ENCODE measurements at places on chromosomes 5 and 9.

DNA sequence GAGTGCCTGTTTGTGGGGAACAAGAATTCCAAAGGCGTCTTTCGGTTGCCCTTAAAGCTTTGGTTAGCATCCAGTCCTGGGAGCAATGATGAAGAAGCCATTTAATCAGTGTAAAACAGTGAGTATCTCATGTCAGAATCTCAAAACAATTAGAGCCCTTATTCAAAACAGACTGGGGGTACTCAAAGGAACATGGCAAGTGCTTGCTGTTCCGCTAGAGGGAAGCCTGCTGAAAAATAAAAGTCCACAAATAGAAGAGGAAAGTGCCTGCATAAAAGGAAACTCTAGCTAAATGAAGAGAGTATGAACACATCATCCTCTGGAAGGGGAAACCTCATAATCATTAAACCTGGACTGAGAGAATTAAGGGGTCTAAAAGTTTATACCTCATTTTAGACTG is 26.4 kb downstream of the FBXL7 start:
- DNase-seq: no peak

DNA sequence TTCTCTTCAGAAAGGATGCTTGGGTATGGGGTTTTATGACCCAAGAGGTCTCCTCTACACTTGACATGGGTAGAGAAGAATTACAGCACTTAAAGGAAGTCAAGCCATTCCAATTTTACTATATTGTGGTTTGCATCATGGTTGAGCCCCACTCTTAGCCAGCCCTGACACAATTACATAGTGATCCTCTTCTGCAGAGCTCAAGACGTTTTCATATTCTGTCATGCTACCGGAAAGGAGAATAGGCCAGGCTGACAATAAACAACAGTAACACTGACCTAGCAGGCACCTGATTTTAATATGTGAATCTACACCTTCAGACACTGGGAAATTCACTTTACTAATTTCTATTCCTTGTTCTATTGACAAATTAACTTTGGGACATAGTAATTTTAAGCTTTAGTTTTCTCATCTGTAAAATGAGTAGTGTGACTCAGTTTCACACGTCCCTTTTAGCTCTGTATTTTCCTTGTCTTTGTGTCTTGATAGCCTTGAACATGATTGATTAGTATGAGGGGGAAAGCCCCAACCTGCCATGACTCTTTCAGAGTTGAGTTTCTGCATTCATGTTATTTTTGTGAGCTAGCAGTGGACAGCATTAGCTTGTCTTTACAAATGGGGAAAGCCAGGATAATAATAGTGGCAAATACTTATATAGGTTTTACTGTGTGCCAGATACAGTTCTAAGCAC is 83.8 kb downstream of the SV2C start:
- no peak for DNase-seq

DNA sequence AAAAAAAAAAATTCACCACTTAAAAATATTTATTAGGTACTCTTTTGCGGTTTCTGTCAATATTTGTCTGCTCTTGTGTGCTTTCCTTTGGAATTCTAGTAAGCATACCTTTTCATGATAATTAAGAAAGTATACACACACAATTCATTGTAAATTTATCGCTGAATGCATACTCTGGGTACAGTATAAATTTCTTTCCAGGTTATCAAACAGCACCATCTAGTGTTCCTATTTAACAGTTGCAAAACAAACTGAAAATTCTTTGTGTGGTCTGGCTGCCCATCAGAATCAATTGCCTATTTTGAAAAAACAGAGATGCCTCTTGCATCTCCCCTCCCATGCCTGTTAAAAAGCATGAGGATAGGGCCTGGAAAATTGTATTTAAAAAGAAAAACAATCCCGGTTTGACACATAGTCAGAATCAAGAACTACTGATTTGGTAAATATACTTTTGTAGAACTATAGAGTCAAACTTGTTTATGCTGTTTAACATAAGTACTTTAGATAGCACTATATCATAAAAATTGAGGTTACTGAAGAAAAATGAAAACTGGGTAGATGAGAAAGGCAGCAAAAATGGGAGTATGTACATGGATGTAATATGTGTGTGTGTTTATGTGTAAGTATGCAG is 16.2 kb downstream of the PGGT1B start:
- DNase-seq: no peak

- no peak for DNase-seq
Measured at GRCh38 chr9:128053560-128053959, 13.6 kb downstream of the NAIF1 start.

GRCh38 chr9:107782789-107783188 is 293.2 kb upstream of the KLF4 start:
- DNase-seq: no peak

DNA sequence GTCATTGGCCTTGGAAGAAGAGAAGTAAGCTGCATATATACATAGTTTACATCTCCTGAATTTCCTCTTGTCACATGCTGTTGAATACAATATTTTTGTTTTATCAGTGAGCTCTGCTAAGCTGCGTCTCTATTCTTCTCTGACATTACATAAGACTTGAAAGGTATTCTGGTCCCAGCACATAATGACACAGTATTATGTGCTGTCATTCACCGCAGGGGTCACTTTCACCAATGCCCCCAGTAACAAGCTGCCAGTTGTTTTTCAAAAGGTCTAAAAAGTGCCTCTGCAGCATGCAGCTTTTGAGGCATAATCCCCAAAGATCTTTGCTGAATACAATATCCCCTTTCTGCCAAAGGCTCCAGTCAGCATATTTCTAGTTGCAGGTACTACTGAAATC is 349.0 kb upstream of the FAM174A start:
- no peak for DNase-seq

GRCh38 chr9:97502984-97503861 is 1.8 kb downstream of the TMOD1 start:
- DNase-seq: no peak

DNA sequence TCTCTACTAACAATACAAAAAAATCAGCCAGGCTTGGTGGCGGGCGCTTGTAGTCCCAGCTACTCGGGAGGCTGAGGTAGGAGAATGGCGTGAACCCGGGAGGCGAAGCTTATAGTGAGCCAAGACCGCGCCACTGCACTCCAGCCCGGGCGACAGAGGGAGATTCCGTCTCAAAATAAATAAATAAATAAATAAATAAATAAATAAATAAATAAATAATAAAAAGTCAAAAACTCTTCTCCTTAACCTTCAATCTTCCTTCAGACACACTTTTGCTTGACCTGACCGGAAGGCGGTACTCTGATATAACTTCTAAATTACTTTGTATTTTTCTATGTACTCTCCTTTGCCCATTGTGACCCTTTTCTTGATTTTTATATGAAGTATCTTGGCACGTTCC is 302.1 kb downstream of the SLF1 start:
- DNase-seq: no peak

Measured in iPS DF 6.9 (cell line).